ENCODE measurements at places on chromosomes 6 and 20.

DNA sequence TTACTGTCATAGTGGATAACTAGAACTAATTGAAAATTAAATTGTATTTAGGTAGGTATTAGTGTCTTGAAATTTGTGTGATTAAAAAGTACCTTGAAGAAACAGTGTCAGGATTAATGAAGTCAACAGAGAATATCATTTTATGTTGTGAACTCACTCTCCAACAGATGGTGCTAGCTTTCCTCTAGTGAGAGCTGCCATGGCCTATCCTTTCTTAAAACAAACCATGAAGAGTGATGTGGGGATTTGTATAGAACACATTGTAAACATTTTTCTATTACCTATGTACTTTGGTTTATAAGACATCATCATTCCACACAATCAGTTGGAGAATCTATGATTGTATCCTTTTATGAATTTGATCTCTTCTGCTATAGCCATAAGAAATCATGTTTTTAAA is 4.8 kb upstream of the SRSF12 start:
- no peak for DNase-seq

DNA sequence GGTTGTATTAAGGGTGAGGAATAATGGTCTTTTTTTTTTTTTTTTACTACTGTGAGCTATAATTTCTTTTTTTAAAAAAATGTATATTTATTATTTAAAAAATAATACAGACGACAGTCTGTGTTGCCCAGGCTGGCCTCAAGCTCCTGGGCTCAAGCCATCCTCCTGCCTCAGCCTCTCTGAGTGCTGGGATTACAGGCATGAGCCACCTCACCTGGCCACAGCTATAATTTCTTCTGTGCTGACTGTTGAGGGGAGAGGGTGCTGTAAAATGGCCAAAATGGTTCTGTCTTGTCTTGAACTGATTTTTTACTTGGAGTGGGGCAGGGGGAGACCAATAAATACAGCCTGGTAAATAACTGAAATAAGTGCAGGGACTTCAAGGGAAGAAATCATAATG is 3.6 kb downstream of the SRSF3 start:
- DNase-seq, result no peak

DNA sequence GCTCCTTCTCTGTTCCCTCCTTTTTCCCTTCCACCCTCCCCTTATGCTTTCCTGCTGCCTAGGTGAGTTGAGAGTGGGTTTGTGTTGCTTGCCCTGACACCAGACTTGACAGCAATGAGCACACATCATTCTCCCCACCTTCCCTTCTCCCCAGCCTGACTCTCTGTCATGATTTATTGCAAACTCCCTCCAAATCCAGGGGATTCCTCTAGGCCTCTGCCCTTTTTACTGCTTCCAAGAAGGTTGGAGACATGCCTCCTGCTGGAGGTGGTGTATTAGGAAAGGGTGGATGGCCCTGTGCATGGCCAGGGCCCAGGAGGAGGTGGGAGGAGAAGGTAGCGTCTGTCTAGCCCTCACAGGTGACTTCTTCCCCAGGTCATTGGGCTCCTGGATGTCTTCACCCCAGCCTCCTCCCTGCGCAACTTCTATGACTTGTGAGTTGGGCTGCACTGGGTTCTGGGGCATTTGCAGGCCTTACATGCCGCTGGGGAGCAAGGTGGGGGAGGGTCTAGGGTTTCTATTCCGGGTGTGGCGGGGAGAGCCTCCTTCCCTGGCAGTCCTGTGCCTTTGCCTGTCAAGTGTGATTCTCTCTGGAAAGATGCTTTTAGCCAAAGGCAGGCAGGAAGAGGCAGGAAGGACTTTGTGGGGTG is 2.1 kb downstream of the MAPK13 start:
- DNase-seq, result no peak

DNA sequence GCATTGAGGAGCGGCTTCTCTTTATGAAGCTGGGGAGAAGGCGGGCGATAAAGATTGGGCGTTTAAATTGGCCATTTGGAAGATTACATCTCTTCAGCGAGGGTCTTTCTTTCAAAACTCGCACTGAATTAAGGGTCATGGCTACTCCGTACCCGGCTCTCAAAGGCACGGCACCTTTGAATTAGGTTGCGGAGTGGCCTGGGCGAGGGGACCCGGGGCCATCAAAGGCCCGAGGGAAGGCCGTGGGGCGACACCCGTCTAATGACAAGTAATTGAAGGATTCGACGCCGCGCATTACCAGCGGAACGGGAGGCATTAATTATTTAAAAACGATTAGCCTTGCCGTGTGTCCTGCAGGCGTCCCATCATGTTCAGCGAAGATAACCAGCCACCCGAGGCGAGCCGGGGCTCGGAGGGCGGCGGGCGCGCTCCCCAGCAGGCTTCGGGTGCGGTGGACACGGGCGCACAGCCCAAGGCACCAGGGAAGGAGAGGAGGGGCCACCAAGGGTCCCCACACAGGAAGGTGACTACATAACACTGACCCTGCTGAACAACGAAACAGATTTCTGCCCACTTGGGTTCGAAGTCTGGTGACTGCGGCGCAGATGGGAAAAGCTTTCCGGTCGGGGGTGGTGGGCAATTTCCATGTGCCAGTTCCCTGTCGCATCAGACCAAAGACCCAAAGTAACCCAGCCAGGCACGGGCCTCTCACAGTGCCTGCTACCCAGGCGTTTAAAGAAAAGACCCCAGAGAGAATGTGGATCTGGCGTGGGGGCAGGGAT is 7.4 kb downstream of the FOXA2 start:
- no peak for DNase-seq

DNA sequence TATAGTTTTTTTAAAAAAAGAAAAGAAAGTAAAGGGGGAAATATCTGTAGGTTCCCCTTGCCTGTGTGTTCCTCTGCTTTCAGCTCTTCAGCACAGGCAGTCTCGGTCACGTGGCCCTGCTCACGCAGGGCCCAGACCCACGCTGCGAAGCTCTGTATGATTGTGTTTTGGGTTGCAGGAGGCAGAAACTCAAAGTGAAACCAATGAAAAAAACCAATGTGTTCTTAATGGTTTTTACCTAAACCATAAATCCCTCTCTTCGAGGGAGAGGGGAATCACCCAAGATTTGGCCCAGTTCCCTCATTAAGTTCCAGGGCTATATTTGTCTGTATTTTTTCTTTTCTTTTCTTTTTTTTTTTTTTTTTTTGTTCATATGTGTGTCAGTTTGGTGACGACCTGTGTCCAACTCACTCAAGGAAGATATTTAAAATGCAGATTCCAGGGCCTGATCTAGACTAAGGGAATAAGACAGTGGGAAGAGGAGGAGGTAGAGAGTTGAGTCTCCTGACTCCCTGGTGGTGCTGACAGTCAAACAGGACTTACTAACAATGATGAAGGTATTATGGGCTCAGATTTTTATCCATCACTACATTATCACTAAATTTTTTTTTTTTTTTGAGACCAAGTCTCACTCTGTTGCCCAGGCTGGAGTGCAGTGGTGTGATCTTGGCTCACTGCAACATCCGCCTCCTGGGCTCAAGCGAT is 33.8 kb upstream of the RREB1 start:
- peak; percentile 79 for DNase-seq

DNA sequence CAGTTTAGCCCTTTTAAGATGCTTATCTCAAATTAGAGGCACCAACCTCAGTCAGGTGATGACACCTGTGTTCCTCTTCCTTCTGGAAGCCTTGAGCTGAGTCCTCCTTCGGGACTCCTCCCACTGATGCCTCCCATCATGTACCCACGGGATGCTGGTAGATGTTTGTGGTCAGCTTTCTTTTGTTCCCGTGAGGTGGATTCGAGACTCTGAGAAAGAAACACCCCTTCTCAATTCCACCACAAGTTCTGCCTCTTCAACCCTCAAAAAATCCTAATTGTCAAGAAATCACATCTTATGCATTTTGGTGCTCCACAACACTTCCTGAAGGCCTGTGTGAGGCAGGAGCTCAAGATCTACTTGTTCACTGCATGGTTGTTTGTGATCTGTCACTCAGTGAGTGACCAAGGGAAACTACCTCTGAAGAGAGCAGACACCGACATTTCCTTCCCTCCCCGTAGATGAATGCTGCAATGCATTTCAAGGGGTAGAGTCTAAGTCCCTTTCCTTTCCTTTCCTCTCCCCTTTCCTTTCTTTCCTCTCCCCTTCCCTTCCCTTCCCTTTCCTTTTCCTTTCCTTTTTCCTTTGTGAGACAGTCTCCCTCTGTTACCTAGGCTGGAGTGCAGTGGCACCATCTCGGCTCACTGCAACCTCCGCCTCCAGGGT is 50.5 kb downstream of the PCNA start:
- no peak for DNase-seq

GRCh38 chr6:28864326-28864923 is 59.4 kb downstream of the TRIM27 start:
- no peak for DNase-seq

- DNase-seq, result no peak
Measured at GRCh38 chr6:14109411-14109826, 8.2 kb upstream of the CD83 start.

DNA sequence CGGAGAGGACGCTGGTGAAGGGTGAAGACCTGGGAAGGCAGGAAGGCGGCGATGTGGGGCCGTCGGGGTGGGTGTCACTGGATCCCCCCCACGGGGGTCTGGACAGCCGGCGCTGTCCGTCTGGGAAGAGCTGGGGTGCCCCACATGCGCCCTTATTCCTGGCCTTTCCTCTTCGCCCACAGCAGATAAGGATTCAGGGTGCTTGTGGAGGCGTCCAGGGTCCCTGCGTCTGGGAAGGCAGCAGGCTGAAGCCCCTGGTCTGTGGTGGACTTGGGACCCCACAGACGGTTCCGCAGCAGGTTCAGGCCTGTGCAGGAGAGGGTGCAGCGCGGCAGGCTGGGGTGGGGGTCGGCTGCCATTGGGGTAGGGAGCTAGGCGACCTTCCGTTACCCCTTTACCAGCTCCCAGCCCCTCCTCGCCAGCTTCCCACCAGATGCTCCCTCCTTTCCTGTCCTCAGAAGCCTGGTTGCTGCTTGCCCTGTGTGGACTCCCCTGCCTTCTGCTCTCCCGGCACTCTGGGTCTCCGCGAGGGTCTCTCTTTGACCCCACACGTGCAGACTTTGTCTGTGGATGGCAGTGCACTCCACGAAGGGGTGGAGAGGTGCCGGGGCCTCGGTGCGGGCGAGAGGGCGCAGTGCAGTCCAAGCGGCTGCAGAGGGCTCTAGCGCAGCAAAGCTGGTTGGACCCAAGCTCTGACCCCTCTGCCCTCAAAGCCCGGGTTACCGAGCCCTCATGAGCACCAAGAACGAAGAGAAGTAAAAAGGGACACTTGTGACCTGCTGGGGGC is 2.1 kb upstream of the GATA5 start:
- DNase-seq, result no peak

DNA sequence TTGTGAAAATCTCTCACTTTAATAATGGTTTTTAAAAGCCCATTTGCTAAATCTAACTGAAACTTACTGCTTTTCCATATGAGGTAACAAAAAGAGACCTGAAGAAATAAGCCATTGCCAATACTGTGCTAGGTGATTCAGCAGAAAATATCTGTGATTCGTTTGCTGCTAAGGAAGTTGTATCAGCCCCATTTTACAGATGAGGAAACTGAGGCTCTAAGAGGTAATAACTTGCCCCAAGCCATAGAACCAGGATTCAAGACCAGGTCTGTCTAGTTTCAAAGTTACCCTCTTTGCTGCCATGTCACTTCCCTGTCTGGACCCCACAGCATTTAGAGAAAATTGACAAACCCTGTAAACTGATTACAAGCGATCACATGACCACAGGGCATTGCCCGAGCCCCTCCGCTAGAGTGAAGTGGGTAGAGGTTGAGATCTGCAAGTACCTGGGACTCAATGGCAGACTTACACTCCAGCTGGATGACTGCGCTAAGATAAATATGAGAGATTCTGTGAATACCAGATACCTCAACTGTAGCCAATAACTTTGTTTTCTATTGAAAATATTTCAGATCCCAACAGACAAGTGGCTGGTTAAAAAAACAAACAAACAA is 69.3 kb downstream of the TNFRSF21 start:
- DNase-seq, result no peak

- DNase-seq, result no peak
Measured at GRCh38 chr6:89955364-89955763, 61.1 kb downstream of the GJA10 start.

DNA sequence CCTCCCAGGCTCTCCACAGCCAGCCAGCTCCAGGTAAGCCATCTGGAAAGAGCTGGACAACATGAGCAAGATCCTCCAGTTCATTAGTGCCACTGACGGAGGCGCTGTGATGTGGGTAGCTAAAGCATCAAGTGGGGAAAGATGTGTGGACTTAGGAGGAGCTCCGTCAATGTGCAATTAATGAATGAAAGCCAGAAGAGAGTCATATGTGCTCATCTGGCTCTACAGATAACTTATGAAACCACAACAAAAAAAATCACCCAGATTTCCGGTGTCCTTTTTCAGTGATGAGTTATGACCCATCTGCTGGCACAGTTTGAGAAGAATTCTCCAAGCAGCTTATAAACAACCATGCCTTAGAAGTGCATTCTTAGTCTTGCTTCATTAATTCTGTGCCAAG is 311.7 kb upstream of the PLCB4 start:
- DNase-seq, result no peak

DNA sequence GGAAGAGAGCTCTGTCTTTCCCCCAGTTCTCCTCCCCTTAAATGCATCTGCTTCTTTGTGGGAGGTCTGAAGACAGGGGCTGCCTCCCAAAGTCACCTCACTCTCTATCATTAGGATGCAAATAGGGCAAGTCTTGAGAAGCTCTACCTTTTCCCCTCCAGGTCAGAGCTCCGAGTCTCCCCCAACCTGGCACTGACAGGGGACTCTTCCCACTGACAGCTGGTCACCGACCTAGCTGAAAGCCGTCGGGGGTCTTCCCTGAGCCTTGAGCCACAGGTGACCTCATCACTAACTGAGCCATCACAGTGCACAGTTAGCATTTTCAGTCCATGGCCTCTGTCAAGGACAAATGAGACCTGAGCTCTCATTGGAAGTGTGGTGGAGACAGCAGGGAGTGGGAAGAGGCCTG is 386.7 kb downstream of the HACE1 start:
- no peak for DNase-seq

- peak; percentile 4 for DNase-seq
Measured at GRCh38 chr20:58071991-58072390, 156.5 kb downstream of the ANKRD60 start.

GRCh38 chr6:40395066-40395697 is 192.0 kb downstream of the LRFN2 start:
- no peak for DNase-seq

DNA sequence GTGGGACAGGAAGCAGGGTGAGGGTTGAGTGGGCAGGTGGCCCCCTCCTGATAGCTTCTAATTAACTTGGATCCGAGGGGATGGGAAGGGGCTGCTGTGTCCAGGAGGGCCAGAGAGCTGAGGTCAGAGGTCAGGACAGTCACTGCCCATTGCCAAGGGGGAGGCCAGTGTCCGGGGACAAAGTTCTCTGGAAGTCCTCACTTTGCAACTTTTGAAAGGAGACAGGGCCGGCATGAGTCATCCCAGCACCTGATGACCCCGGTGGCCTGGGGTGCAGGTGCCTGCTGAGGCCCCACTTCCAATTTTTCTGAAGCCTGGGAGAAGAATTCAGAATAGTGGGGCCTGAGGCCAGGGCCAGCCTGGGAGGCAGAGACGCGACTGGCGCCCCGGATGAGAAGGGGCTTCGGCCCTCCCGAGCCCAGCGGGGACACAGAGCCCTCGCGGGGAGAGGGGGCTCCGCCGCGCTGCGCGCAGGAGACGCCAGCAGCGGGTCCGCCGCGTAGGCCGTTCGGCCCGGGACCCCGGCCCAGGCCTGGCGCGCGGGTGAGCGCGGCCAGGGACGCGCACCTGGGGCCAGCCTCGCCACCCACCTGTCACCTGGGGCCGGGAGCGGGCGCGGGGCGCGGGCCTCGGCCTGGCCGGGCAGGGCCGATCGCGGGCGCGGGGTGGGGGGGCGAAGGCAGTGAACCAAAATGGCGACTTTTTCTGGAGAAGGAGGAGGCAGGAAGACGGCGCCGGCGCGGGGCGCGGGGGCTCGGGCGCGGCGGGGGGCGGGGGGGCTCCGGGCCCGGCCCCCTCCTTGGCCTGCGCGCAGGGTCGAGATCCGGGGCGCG is 586 bp downstream of the ZNF512B start:
- DNase-seq, result no peak

- DNase-seq, result peak; percentile 71
Measured at GRCh38 chr6:130322673-130323268, 43.0 kb upstream of the TMEM200A start.

Data from activated CD8-positive, alpha-beta T cell treated with anti-CD3 and anti-CD28 coated beads, Interleukin-2, amount 10 ng/mL, durations not matched to agents 7 days and 5 days (primary cell).